Heart left ventricle (tissue), 16 donors: ENCODE measurements at places on chromosomes 1 and 21. TPM values are rescaled to one million over a fixed set of nuclear protein-coding genes. Genes with fewer than 3 reads are reported as not detected.

GRCh38 chr1:178385662-178386061 lies 111.1 kb downstream of the CLEC20A start:
- no peak for DNase-seq
- H3K27ac ChIP-seq: no peak overlapping the region
- peaks cover 6% of the 10 kb centered on the region for H3K36me3 ChIP-seq
- H3K4me3 ChIP-seq: no peak overlapping the region

- peaks cover 10% of the 10 kb centered on the region for H3K4me1 ChIP-seq
- H3K36me3 ChIP-seq: no peaks in the 10 kb centered on the region
- no peak for DNase-seq
- no peak overlapping the region for H3K4me3 ChIP-seq
These were observed 39.8 kb upstream of the PODN start for GRCh38 chr1:53022179-53022578.

GRCh38 chr1:96688767-96689166 lies 32.8 kb upstream of the PTBP2 start:
- H3K27ac ChIP-seq: no peak overlapping the region
- H3K27me3 ChIP-seq: no peaks in the 10 kb centered on the region
- H3K36me3 ChIP-seq: no peaks in the 10 kb centered on the region
- no peak for DNase-seq

GRCh38 chr1:13878021-13878420 lies 178.0 kb downstream of the PRDM2 start:
- H3K27ac ChIP-seq: no peak overlapping the region
- DNase-seq: no peak
- H3K36me3 ChIP-seq: no peaks in the 10 kb centered on the region
- H3K4me1 ChIP-seq: no peaks in the 10 kb centered on the region
- no peak overlapping the region for H3K4me3 ChIP-seq

- no peak overlapping the region for H3K4me3 ChIP-seq
- H3K27me3 ChIP-seq: no peaks in the 10 kb centered on the region
- H3K4me1 ChIP-seq: peaks cover 6% of the 10 kb centered on the region
These were observed 69.3 kb downstream of the SPAG17 start for GRCh38 chr1:118115567-118116295.

The PLA2G2F gene
- total RNA-seq: not detected

The GJB5 gene
- total RNA-seq: not detected

The PRCC gene
- total RNA-seq: 40.0 TPM
